Type B pancreatic cell (in vitro differentiated cells): ENCODE measurements at places on chromosomes 16 and 17.

GRCh38 chr17:68318103-68318991 is 27.1 kb downstream of the ARSG start:
- DNase-seq = no peak

- DNase-seq = no peak
These were observed 5.5 kb upstream of the ACSF2 start for GRCh38 chr17:50420419-50421112.

DNA sequence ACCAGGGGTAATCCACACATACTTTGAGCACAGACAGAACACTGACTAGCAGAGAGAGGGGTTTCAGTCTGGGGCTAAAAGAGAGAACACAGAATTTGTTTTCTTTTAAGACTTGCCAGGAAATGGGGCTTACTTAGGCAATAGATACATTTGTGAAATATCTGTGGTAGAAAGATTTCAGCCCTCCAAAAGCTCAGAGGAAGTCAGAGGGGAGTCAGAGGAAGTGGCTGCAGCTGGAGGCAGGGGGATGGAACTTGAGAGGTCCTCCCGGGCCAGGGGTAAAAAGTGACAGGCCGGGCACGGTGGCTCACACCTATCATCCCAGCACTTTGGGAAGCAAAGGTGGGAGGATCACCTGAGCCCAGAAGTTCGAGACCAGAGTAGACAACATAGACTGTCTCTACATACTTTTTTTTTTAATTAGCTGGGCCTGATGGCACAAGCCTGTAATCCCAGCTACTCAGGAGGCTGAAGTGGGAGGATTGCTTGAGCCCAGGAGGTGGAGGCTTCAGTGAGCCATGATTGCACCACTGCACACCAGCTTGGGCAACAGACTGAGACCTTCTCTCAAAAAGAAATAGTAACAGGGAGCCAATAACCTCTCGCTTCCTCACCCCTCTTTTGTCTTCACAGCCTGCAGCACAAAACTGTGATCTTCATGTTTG is 49.9 kb downstream of the NLRC5 start:
- no peak for DNase-seq

- no peak for DNase-seq
These were observed 25.0 kb upstream of the KCNJ2 start for GRCh38 chr17:70144260-70144846.

GRCh38 chr16:48361012-48361411 is 24.2 kb downstream of the SIAH1 start:
- DNase-seq = no peak

DNA sequence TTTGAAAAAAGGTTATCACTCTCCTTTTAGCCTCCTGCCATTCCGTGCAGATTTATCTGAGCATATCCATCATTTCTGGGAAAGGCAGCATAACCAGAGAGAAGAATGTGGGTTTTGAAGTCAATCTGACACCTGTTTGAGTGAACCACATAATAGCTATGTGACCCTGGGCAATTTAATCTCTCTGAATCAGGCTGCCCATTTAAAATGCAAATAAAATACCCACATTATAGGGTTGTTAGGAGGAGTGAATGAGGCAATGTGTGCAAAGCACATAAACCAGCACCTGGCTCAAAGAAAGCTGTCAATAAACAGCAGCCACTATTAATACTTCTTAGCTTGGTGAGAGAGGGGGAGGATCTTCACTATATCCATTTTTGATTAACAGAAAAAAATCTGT is 88.0 kb downstream of the CACNG1 start:
- no peak for DNase-seq

GRCh38 chr16:4522051-4522581 is 16.5 kb downstream of the CDIP1 start:
- DNase-seq = no peak

- DNase-seq = no peak
These were observed 3.7 kb downstream of the MVD start for GRCh38 chr16:88659160-88659559.

DNA sequence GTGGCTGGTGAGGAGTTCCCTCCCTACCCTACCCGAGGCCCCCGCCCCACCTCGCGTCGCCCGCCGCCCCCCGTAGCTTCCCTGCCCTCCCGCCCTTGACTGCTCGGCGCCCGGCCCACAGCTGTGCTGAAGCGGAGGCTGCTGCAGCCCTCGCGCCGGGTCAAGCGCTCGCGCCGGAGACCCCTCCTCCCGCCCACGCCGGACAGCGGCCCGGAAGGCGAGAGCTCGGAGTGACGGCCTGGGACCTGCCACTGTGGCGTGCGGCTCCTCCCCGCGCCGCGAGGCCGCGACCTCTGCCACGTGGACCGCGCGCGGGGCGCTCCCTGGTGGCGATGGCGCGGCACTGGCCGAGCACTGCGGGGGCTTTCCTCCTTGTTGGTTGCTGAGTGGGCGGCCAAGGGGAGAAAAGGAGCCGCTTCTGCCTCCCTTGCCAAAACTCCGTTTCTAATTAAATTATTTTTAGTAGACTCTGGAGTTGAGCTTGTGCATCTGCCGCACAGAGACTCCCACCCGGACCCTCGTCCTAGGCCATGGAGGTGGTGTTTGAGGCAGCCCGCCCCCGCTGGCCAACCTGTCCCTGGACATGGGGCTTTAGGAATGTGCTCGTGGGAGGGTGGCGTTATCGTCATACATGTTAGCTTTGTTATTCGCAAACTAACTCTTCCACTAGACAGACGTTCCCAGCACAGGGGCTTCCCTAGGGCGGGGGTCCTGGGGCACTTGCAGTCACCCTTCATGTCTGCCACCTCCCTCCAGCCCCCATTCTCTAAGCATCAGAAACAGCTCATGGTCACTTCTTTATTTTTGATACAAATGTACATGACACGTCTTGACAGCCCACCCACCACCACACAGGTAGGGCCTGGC is 4.4 kb downstream of the TP53I13 start:
- DNase-seq = peak; percentile 80

DNA sequence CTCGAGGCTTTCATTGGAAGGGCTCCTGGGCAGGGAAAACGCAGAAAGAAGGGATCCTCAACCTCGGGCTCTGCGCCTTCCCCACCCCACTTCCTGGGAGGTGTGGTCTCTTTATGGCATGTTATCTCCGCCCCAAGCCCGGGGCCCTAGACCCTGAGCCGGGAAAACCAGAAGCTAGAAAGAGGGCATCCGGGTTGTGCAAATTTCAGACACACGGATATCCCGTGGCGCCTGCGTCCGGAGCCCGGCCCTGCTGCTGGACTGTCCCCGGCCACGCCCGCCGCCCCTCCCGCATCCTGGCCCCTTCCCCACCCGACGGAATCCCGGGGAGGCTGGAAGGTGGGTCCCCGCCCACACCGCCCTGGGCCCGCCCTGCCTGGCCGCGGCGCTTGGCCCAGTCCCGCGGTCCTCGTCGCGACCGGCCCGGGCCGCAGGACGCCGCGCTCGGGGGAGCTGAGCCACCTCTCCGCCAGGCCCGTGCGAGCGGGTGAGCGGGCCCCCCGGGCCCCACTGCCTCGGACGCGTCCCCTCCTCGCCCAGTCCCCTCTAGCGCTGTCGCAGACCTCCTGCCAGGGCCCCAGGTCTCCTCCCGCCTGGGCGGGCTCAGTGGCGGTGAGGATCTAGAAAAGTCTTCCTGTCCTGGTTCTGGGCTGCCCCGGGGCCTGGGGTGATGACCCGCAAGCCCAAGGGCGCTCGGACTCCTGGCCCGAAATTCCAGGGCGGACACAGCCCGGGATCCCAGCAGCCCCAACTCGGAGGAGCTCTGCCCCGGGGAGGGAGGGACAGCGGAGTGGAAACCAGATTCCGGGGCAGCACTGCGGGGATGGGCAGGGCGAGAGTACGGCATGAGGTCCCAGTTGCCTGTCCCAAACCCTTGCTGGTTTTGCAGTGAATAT is at the start of gene SLC16A5:
Gene SLC16A5, plus strand, starts transcription at position 397 of the 896 bp plus-strand sequence. CDS start 5,683 bp downstream, outside the sequence.
- peak; percentile 85 for DNase-seq
